ENCODE measurements at places on chromosomes 12 and 14. TPM values are rescaled to one million over a fixed set of nuclear protein-coding genes. Genes with fewer than 3 reads are reported as not detected.

DNA sequence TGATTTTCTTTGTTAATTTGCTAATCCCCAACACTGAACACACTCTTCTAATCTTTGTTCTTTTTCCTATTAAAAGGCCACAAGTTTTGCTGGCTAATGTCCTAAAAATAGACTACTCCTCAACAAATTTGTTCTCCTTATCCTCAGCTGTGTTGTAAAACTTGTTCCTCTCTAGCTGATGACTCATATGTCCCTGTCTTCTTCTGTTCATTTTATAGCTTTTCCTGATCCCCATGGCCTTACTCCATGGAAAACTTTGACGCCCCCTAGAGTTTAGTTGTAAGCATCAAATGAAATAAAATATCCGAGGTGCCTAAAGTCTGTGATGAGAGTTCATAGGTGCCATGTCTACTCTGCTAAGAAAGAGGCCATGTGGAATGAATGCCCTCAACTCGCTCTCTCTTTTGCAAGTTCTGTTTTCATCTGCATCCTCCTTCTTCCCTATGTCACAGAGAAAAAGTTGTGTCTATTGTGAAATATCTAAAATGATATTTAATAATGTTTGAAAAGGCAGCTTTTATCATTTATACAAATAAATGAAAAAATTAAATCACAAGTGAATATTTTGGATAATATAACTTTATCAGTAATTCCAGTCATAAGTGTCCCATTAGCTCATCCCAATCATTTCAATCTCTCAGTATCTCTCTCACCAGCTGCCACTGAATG, 237.9 kb downstream of the IPO8 start:
- H3K27ac ChIP-seq, result no peak overlapping the region
- no peaks in the 10 kb centered on the region for H3K27me3 ChIP-seq
- H3K36me3 ChIP-seq, result no peaks in the 10 kb centered on the region
- no peak overlapping the region for H3K4me3 ChIP-seq

- no peak for DNase-seq
- no peaks in the 10 kb centered on the region for H3K36me3 ChIP-seq
- peaks cover 46% of the 10 kb centered on the region for H3K4me1 ChIP-seq
- no peaks in the 10 kb centered on the region for H3K27me3 ChIP-seq
- H3K4me3 ChIP-seq, result no peak overlapping the region
Measured at GRCh38 chr12:50923361-50924130, 28.8 kb upstream of the HIGD1C start.

- H3K36me3 ChIP-seq, result no peaks in the 10 kb centered on the region
- H3K4me3 ChIP-seq, result no peak overlapping the region
- peaks cover 16% of the 10 kb centered on the region for H3K4me1 ChIP-seq
- H3K27ac ChIP-seq, result no peak overlapping the region
Measured at GRCh38 chr14:51458563-51458955, 193.2 kb upstream of the FRMD6 start.

DNA sequence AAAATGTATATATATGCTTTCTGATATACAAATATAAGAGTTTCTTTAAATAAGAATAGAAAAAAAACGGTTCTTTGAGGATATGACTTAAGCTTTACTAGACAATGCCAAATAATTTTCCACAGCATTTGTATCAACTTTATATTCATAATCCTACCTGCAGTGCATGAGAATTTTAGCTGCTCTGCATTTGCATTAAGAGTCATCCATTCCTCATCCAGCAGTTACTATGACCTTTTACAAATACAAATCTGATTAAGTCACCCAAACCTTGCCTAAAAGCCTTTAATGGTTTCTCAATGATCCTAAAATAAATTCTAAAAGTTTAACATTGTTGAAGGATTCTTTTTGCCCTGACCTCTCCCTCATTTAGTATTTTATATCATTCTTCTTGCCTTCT, 116.5 kb downstream of the MGAT4C start:
- H3K4me3 ChIP-seq, result no peak overlapping the region
- H3K27me3 ChIP-seq, result no peaks in the 10 kb centered on the region

DNA sequence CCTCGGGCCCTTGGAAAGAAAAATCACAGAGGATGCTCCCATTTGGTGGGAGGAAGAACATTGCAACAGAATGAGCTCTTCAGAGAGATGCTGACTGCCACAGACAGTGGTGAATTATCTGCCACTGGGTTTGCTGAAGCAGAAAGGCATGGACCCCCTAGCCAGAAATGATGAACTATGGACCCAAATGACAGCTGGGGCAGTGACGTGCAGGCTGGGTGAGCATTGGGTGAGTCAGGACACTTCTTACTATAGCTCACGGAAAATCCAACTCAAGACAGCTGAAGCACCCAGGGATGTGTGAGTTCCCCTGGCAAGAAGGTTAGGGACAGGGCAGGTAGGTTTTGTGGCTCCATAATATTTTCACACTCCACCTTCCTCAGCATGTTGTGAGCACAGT, 993.2 kb downstream of the BCL11B start:
- H3K27me3 ChIP-seq, result no peaks in the 10 kb centered on the region
- no peaks in the 10 kb centered on the region for H3K36me3 ChIP-seq
- H3K4me3 ChIP-seq, result no peak overlapping the region
- no peak for DNase-seq

DNA sequence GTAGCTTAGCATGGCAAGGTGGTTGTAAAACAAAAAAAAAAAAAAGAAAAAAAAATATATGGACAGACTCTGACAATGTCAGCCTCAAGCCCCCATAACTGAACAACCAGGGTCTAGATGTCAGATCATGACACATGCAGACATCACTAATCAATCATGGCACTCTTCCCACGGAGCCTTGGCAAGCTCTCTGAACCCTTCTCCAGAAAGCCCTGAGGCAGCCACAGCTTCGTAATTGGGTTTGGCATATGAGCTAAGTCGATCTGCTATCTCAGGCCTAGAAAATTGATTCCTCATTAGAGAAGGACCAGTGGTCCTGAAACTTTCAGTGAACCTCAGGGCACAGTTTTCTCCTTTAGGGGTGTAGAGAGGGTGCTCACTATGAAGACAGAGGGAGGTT, 112.2 kb downstream of the GPR135 start:
- peaks cover 20% of the 10 kb centered on the region for H3K4me1 ChIP-seq
- no peaks in the 10 kb centered on the region for H3K27me3 ChIP-seq
- no peak overlapping the region for H3K4me3 ChIP-seq
- no peak for DNase-seq

- no peak overlapping the region for H3K4me3 ChIP-seq
- H3K27ac ChIP-seq, result no peak overlapping the region
- H3K27me3 ChIP-seq, result no peaks in the 10 kb centered on the region
- peaks cover 12% of the 10 kb centered on the region for H3K4me1 ChIP-seq
Measured at GRCh38 chr12:104626069-104626837, 169.5 kb downstream of the CHST11 start.

- no peak overlapping the region for H3K4me3 ChIP-seq
- H3K4me1 ChIP-seq, result no peaks in the 10 kb centered on the region
- H3K27ac ChIP-seq, result no peak overlapping the region
- H3K27me3 ChIP-seq, result peaks cover 4% of the 10 kb centered on the region
- H3K36me3 ChIP-seq, result no peaks in the 10 kb centered on the region
Measured at GRCh38 chr12:94123127-94123526, 25.2 kb upstream of the PLXNC1 start.

GRCh38 chr12:12979731-12980259, 20.3 kb downstream of the HEBP1 start:
- peaks cover 8% of the 10 kb centered on the region for H3K4me1 ChIP-seq
- no peaks in the 10 kb centered on the region for H3K27me3 ChIP-seq
- H3K36me3 ChIP-seq, result peaks cover 3% of the 10 kb centered on the region
- DNase-seq, result peak; percentile 95

DNA sequence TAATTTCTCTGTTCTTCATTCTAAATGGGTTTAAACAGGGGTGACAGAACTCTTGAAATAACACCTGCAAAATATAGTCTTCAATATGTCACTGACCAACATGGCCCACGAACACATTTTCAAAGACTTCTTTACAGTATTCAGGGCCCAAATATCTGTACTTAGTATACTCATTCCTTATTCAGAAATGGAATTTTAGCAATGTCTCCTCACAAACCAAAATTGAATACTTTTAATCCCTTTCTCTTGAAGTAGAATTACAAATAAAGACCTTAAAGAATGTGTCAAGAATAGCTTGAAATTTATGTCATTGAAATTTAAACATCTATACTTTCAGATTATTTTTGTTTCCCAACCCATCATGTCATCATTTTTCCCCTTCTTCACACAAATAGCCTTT, 263.1 kb downstream of the LRIG3 start:
- H3K27me3 ChIP-seq, result no peaks in the 10 kb centered on the region
- H3K36me3 ChIP-seq, result no peaks in the 10 kb centered on the region
- H3K4me3 ChIP-seq, result no peak overlapping the region
- H3K4me1 ChIP-seq, result no peaks in the 10 kb centered on the region
- DNase-seq, result no peak

GRCh38 chr12:19012965-19013364, 116.6 kb upstream of the PLEKHA5 start:
- H3K36me3 ChIP-seq, result no peaks in the 10 kb centered on the region
- H3K4me3 ChIP-seq, result no peak overlapping the region
- DNase-seq, result no peak
- H3K27me3 ChIP-seq, result no peaks in the 10 kb centered on the region
- no peaks in the 10 kb centered on the region for H3K4me1 ChIP-seq
- H3K27ac ChIP-seq, result no peak overlapping the region

DNA sequence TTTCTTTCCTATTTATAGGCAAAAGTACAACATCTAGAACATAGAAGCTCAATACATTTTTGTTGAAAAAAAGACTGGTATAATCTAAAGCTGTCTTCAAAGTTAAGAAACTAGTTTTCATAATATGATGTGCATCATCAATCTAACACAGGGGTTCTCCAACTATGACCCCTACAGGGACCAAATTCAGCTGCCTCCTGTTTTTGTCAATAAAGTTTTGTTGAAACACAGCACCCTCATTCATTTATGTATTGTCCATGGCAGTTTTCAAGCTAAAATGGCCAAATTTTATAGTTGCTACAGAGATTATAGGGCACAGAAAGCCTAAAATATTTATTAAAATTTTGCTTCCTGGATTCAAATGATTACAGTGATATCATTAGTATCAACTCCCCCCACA, 452.9 kb downstream of the CCER1 start:
- no peak overlapping the region for H3K4me3 ChIP-seq
- H3K27ac ChIP-seq, result no peak overlapping the region
- DNase-seq, result no peak
- no peaks in the 10 kb centered on the region for H3K36me3 ChIP-seq
- H3K4me1 ChIP-seq, result no peaks in the 10 kb centered on the region
- no peaks in the 10 kb centered on the region for H3K27me3 ChIP-seq

DNA sequence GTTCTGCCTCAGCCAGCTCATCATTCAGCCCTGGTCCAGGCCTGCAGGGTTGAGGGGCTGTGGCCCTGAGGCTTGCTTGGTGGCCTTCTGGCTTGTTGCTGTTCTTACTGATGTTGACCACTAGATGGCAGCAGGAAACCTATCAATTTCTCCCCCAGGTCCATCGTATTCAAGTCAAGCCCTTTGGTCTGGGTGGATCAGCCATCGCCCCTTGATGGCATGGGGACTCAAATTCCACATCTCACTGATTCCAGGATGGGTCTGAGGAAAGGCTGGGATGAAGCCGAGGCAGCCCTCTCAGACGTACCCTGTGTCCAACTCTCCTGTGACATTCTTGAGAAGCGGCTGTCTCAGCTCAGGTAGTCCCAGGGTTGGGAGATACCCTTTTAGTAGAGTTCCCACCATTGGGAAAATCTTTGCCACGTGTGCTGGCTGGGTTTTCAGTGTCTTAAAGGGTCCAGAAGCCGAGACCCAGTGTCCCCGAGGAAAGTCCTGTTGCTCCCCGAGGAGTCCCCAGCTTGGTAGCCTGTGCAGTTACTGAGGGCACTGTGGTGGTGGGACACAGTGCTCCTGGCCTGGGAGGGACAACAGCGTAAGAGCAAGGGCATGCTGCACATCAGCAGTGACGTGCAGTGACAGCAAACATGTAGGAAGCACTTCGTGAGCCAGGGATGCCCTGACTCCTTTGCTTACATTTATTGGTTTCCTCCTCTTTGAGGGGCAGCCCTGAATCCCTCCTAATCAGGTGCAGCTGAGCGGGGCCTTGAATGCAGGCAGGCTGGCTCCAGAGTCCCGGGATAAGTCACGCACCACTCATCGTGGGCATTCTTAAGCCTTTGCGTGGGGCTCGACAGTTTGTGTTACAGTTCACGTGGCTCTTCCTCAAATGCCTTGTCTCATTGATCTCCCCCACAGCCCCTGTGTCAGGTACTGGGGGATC, 58.6 kb downstream of the TSPAN9 start:
- H3K4me3 ChIP-seq, result no peak overlapping the region
- DNase-seq, result peak; percentile 86
- peaks cover 34% of the 10 kb centered on the region for H3K4me1 ChIP-seq
- H3K27me3 ChIP-seq, result no peaks in the 10 kb centered on the region
- no peaks in the 10 kb centered on the region for H3K36me3 ChIP-seq

- DNase-seq, result peak; percentile 29
- peaks cover 54% of the 10 kb centered on the region for H3K4me1 ChIP-seq
- H3K27me3 ChIP-seq, result no peaks in the 10 kb centered on the region
Measured at GRCh38 chr14:69648480-69649451, 37.4 kb downstream of the SUSD6 start.

GRCh38 chr12:58883576-58884334, 36.5 kb downstream of the LRIG3 start:
- H3K27ac ChIP-seq, result no peak overlapping the region
- DNase-seq, result no peak
- H3K4me1 ChIP-seq, result peaks cover 6% of the 10 kb centered on the region
- H3K36me3 ChIP-seq, result peaks cover 45% of the 10 kb centered on the region
- H3K27me3 ChIP-seq, result no peaks in the 10 kb centered on the region

The TDRD9 gene
- not detected for total RNA-seq

The SIVA1 gene
- 217 TPM for total RNA-seq

The ENDOU gene
- 0.53 TPM for total RNA-seq

The SELPLG gene
- 1.4 TPM for total RNA-seq

The KLHL33 gene
- total RNA-seq, result 0.18 TPM

The CLEC4E gene
- not detected for total RNA-seq

The TCL1B gene
- total RNA-seq, result not detected

The OAS3 gene
- total RNA-seq, result 0.36 TPM

The VASH1 gene
- 27.7 TPM for total RNA-seq

The PLBD1 gene
- 10.0 TPM for total RNA-seq

The ACOT6 gene
- total RNA-seq, result 0.45 TPM

The GLT1D1 gene
- total RNA-seq, result 1.4 TPM
